Pancreas (tissue), 10 donors: ENCODE measurements at places on chromosomes 11 and 22.
A peak's percentile ranks its signal among the peaks of the same experiment; 100 is the strongest.

DNA sequence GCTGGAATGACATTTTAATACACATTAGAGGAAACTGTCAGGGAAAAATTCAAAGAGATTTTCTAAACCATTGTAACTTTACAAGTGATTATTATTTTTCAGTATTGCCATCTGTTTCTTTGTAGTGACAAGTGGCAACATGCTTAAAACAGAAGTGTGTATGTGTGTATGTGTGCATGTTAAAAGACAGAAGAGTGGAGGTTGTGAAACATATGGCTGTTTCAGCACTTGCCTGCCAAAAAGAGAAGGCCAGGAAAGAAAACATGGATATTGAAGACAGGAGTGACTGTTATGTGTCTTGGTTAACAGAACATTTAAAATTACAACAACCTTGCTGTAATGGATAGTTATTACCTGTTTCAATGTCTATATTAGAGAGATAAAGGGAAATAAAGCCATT, 24.3 kb upstream of the VWA5A start:
- no peak for DNase-seq

DNA sequence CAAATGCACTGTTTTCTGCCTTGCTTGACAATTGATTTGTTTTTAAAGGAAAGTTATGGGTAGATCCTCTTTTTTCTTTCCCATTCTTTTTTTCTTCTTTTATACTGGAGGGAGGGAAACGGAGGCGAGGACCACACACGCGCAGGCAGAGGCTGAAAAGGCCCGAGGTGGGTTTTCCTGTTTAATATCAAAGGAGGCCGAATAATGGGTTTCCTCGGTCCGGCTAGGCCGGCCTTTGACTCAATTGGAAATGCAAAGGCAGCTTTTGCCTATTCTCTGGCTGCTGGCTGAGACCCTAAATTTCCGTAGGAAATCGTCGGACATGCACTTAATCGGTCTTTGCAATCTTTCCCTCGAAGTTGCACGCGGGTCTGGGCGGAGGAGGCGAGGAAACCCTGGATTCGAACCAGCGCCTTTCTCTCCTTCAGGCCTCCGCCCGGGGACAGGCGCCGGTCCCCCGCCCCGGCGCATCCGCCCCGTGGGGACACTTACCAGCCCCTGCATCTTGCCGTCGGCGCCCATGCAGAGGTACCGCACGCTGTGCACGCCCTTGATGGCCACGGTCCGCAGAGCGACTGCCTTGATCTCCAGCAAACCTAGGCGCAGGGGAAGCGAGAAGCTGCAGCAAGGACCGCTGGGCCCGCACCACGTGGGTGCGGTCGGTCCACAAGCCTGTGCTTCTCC, 911 bp downstream of the FGF19 start:
- DNase-seq: no peak

GRCh38 chr11:62435846-62436660, 17.2 kb downstream of the SCGB1A1 start:
- DNase-seq: no peak

DNA sequence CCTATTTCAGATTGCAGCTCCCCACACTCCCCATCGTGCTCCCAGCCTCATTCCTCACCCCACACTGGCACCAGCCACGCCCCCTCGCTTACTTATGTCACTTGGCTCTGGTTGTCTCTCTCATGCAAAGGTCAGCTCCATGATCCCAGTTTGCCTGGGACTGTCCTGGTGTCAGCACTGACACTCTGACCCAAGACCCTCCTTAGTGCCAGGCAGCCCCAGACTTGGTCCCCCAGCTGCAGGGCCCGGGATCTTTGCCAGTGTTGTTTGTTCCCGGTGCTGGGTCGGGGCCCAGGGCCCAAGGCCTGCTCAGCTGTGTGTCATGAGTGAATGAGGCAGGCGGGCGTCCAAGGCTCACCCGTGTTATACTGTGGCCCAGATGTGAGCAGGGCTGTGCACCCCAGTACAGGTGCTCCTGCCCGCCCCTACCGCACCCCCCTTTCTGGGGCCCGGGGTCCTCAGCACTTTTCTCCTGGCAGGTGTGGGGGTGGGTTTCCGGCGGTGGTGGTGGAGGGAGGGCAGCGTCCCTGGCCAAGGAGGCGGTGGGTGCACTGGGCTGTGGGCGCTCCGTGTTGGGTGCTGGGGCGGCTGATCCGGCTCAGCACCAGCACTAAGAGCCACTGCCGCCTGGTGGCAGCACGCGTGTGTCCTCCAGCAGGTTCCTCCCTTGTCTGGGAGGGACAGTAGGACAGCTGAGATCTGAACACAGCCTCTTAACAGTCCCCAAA, 19.5 kb downstream of the IL17REL start:
- peak; percentile 51 for DNase-seq

- DNase-seq: no peak
These were observed 117.1 kb downstream of the JRKL start for GRCh38 chr11:96506953-96507354.

DNA sequence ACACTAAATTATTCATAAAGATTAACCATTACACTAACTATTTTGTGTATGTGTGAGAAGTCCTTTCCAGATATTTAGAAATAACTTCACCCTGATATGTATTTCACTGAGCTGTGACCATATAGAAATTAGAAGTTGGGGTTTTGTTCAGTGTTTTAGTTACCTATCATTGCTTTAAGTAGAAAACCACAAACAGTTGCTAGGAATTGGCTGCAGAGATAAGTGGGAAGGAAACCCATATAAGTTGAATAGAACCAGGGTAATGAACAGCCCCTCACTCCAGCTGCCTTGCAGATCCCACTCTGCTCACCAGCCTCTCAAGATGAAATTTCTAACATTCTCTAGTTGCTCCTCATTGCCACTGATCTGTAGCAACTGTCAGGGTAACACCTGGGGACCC, 10.3 kb downstream of the SRSF8 start:
- DNase-seq: no peak

DNA sequence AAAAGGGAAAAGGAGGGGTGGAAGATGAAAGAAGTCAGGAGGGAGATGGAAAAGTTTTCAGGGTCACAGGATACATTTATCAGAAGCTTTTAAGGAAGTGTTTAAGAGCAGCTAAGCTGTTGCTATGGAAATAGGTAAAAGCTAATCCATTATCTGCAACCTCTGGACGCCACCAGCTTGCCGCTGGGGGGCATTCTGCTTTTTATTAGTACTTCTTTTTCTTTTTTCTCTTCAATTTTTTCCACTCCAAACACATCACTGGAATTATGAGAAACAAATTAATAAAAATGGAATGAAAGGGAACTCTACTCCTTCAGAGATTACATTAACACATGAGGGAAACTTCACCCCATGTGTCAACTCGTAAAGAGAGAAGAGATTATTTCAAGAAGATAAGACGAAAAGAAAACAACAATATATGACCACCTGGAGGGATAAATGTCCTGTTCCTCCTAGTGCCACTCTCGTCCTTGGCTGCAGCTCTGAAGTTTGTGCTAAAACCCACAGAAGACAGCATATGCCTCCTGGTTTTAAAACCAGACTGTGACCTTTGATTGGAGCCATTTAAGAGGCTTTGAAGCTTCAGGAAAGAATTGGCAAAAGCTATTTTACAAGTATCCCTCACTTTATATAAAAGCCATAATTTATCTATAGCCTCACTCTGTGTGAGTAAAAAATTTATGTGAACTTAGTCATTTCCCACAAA, 972.8 kb downstream of the OPCML start:
- no peak for DNase-seq

- DNase-seq: no peak
These were observed 55.7 kb downstream of the TSPAN18 start for GRCh38 chr11:44782478-44782877.

GRCh38 chr11:118275176-118275575, 11.1 kb upstream of the MPZL2 start:
- no peak for DNase-seq

- no peak for DNase-seq
These were observed 17.4 kb downstream of the TP53AIP1 start for GRCh38 chr11:128925250-128925600.

- DNase-seq: no peak
These were observed 71.4 kb downstream of the FANCF start for GRCh38 chr11:22554221-22554620.

DNA sequence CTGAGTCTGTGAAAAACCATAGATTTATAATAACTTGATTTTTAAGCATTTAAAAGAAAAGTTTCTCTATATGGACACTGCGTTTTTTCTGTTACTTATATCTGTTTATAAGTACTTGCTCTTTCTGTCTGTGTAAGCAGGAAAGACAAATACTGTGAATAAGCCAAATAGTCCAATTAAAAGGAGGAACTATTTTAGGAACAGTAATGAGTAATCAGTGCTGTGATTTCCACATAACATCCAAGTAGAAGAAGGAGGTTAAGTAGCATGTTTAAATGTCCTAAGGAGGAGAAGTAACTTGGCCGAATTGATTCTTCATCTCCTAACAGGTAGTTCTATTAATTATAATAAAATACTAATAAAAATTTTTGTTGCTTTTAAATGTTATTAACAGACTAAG, 40.8 kb downstream of the ZNF214 start:
- DNase-seq: no peak

- no peak for DNase-seq
These were observed 25.7 kb upstream of the DDX10 start for GRCh38 chr11:108639146-108639545.

GRCh38 chr11:31487848-31488247, 21.6 kb downstream of the IMMP1L start:
- DNase-seq: no peak

DNA sequence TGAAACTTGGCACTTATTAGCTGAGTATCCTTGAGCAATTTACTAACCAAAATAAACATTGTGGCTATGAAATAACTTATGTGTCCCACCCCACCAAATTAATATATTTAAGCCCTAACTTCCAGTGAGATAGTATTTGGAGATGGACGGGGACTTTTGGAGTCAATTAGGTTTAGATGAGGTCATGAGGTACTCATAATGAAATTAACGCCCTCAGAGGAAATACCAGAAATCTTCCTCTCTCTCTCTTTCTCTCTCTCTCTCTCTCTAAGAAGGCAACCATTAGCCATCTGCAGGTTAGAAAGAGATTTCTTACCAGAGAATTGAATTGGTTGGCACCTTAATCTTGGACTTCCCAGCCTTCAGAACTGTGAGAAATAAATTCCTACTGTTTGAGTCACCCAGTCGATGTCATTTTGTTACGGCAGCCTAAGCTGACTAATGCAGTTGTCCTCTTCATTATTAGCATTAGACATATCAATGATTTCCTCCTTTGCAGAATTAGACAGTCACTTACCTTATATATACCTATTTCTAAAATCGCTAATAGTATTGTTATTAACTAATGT, 1284.0 kb downstream of the FAM181B start:
- DNase-seq: no peak

DNA sequence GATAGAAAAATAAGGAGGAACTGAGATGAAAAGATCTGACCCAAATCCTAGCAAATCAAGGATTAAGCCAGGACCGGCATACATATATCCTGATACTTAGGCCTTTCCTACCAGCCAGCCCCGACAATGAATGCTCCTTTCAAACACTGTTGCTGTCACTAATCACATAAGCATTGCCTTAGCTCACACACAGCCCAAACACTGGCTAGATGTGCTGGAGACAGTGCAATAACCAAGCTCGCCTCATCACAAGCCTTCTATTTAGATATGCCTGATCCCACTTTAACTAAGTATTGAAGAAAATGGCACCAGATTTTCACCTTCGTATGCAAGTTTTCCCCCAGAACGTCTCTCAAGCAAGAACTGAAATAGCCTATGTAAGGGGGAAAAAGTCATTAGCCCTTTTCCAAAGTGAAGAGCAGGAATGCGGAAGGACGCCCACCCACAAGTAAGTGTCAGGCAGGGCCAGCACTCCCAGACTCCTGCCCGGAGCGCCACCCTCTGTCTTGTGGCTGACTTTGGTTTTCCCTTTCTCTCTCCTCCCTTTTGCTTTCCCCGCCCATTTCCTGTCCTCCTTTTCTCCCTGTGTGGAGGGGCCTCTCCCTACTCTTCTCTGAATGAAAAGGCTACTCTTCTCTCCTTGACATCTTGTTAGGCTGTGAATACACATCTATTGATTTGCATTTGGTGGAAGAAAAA, 8.9 kb upstream of the OPCML start:
- DNase-seq: no peak

DNA sequence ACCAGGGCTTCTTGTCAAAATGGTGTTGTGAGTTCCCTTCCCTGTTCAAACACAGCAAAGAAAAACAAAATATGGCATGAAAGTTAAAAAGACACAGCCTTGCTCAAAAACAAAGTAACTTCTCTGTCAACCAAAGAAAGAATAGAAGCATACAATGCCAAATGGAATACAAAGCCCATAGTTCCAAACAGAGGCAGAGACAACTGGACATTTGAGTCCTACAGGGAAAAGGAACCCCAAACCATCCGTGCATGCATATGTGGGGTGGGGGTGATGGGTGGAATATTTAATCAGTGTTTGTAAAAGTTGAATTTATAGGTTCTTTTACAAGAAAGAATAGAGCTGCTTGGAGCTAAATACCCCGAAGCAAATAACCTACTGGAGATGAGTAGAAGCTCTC, 218.7 kb downstream of the FAM76B start:
- DNase-seq: no peak

GRCh38 chr22:29814003-29814402, 24.1 kb downstream of the ASCC2 start:
- no peak for DNase-seq

GRCh38 chr11:35082321-35083180, 56.4 kb upstream of the CD44 start:
- DNase-seq: peak; percentile 57

- no peak for DNase-seq
These were observed 63.4 kb downstream of the CD6 start for GRCh38 chr11:61034704-61035525.

DNA sequence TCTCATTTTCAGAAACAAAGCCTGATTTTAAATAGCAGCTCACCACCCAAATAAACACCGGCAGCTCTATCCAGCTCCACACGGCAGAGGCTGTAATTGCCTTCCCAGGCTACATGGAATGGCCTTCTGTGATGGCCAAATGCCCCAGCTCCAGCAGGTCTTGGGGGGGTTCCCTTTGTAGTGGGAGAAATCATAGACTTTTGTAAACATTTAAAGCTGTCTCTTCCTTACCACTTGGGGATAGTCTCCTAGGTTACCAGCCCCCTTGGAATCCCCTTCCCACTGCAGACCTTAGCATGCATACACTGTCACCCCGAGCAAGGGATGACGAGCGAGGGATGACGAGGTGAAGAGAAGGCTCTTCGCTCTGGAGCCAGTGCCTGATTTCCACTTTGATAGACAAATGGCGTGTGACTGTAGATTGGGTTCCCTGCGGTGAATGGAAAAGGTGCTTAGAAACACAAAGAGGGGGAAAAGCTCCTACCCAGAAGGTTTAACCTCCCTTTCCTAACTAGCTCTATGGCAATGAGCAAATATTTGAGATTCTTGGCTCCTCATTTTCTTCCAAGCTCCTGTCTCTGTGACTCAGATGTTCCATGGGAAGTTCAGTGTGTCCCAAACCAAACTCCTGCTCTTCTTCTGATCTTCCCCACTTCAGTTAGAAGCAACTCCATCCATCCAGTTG, 108.0 kb upstream of the CADM1 start:
- no peak for DNase-seq

GRCh38 chr11:36130401-36130800, 158.8 kb downstream of the COMMD9 start:
- DNase-seq: no peak

DNA sequence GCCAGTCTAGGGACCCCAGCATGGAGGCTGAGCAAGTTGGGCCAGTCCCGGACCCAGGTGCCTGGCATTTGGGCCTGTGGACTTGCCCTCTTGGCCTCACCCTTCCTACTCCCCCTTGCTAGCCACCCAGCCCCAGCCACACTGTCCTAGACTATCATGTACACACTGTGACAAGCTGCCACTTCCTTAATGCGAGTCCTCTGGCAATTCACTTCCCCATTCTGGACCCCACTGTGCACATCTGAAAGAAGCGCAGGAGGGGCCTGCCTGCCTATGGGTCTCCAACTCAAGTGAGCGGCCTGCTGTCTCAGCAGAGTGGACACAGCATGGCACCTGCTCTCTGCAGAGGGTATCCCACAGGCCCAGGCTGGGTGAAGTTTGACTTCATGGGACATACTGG, 68.5 kb upstream of the LMO1 start:
- DNase-seq: no peak
